ENCODE measurements at places on chromosomes 16 and 17.
A peak's percentile ranks its signal among the peaks of the same experiment; 100 is the strongest.

- DNase-seq = no peak
Measured at GRCh38 chr16:83808573-83809014, 816 bp downstream of the HSBP1 start.

- DNase-seq = no peak
Measured at GRCh38 chr17:52390422-52390821, 231.9 kb upstream of the CA10 start.

DNA sequence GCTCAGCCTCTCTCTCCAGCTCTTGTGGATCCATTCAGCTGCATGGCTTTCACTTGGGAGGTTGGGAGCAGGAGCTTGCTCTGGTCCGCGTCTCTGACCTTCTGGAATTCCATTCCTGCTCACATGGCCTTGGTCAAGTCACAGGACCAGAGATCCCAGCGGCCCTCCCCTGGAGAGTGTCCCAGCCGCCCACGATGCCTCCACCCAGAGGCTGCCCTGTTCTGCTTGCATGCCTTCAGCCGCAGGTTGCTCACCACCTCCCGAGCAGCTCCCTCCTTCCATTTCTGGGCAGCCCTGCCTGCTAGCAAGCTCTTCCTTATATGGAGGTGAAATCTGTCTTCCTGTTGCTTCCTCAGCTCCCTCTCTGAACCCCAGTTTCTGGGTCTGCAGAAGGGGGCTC is 32.6 kb downstream of the RAI1 start:
- DNase-seq = peak; percentile 83

GRCh38 chr16:1688807-1689560 is 10.9 kb downstream of the JPT2 start:
- peak; percentile 96 for DNase-seq

DNA sequence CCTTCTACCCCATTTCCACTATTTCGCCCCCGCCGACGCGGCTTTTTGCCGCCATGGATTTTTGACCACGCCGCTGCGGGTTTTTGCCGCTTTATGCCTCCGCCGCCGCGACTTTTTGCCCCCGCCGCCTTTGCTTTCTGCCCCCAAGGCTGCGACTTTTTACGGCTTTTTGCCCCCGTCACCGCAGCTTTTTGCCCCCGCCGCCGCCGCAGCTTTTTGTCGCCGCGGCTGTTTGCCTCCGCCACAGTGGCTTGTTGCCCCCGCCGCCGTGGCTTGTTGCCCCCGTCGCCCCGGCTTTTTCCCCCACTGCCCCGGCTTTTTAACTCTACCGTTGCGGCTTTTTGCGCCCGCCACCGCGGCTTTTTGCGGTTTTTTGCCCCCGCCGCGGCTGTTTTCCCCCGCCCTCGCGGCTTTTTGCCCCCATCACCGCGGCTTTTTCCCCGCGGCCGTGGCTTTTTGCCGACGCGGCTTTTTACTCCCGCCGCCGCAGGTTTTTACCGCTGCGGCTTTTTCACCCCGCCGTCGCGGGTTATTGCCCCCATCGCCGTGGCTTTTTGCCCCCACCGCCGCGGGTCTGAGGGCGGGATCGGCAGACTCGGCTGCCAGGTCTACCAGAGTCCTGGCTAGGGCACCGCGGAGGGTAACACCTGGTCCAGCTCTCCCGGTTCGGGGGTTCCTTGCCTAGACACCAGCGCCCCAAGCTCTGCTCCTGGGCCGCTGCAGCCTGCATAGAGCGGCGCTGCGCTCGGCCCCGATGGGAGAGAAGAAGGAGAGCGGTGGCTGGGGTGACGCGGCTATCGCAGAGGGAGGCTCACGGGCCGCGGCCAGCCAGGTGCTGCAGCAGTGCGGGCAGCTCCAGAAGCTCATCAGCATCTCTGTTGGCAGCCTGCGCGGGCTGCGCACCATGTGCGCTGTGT is 562.7 kb upstream of the WSB1 start:
- DNase-seq = no peak

DNA sequence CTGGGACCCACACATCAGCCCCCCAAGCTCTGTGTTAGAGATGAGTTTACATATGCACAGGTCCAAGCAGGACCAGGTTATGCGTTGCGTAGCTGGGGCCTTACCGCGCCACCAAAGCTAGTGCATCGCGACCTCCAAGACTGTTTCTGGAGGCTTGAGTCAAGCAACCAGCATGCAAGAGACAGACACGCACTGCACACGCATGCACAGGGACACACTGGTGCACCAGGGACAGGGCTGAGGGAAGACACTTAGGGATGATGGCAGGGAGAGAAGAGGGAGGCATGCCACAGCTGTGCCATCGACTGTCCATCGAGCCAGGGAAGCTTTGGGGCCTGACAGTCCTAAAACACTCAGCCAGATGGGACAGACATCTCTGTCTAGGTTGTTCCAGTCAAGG is 72.8 kb downstream of the MYH11 start:
- no peak for DNase-seq

DNA sequence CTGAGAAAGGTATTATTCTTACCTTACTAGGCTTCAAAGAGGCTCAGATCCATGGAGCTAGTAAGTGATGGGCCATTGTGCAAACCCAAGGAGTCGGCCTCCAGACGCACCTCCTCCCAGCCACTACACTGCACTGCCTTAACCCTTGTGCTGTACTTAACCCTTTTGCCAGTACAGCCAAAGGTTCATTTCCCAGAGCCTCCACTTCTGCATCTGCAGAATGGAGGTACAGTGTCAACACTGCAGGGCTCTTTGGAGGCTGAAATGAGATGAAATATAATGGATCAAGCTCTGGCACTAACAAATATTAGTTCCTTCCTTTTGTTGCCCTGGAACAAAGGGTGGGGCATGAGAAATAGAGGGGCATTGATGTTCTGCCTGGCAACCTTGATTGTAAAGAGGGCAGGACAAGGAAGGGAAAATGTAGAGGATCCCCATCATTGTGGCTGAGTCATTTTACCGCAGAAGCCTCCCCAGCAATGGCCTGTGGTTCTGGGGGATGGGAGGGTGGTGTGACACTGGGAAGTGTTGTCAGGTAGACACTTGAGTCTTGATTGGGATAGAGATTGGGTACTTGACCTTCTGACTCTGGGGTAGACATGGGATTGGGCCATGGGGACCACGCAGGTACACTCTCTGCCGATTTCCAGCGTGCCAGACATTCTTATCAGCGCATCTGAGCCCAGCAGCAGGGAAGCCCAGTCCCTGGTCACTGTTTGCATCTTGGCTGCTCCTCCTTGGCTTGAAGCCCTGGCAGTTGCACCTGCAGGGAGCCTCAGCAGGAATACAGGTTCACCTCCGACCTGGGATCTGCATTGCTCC is 84.0 kb downstream of the MSI2 start:
- DNase-seq = no peak

GRCh38 chr16:3174618-3175148 is 13.3 kb upstream of the OR1F1 start:
- no peak for DNase-seq

DNA sequence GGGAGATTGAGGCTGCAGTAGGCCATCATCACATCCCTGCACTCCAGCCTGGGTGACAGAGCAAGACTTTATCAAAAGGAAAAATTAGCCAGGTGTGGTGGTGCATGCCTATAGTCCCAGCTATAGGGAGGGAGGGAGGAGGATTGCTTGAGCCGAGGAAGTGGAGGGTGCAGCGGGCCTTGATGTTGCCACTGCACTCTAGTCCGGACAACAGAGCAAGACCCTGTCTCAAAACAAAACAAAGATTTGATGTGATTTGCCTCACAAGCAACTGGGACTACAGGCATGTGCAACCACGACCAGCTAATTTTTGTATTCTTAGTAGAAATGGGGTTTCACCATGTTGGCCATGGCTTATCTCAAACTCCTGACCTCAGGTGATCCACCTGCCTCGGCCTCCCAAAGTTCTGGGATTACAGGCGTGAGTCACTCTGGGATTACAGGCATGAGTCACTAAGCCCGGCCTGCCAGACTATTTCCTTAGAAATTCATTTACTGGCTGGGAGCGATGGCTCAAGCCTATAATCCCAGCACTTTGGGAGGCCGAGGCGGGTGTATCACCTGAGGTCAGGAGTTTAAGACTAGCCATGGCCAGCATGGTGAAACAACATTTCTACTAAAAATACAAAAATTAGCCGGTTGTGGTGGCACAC is 11.5 kb downstream of the UBE2G1 start:
- DNase-seq = no peak

DNA sequence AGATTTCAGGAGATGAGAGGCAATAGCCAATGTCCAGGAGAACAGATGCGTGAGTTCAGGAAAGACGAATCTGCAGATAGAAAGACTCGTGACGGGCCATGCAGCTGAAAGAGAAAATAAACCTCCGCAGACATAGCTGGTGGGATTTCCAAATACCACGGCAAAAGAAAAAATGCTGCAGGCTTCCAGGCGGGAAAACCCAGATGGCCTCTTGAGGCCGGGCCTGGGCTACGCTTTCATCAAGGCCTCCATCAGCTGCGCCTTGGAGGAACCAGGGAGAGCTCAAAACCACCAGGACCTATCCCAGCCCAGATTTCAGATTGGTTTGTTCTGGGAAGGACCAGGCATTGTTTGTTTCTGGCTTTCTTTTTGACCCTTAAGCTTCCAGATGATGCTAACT is 16.7 kb downstream of the CCDC40 start:
- DNase-seq = no peak

DNA sequence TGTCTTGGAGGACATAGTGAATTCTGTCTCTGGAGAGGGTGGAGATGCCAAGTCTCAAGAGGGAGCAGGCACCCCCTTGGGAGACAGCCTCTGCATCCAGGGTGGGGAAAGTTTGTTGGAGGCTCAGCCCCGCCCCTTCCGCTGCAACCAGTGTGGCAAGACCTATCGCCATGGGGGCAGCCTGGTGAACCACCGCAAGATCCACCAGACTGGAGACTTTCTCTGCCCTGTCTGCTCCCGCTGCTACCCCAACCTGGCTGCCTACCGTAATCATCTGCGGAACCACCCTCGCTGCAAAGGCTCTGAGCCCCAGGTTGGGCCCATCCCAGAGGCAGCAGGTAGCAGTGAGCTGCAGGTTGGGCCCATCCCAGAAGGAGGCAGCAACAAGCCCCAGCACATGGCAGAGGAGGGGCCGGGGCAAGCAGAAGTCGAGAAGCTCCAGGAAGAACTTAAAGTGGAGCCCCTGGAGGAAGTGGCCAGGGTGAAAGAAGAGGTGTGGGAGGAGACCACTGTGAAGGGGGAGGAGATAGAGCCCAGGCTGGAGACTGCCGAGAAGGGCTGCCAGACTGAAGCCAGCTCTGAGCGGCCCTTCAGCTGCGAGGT is 5.2 kb downstream of the ZNF646 start:
- no peak for DNase-seq

DNA sequence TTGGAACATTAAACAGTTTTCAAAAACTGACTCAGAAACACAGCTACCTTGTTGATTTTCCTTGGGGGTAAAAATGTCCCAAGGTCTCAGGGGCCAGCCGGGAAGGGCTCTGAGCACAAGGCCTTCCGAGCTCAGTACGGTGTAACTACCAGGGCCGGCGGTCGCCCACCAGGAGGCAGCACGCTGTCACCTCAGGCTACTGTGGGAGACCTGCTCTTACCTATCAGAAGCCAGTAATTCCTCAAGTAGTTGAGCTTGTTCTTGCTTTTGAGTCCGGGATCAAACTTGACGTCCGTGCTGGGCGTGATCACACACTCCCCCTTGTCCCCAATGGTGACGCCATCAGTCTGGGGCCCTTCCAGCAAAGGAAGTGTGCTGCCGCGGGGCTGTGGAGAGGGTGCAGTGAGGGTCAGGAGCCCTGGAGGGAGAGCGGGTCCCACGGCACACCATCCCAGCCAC is 43.4 kb upstream of the ICAM2 start:
- DNase-seq = no peak

- no peak for DNase-seq
Measured at GRCh38 chr17:64160378-64160777, 30.4 kb upstream of the ERN1 start.

DNA sequence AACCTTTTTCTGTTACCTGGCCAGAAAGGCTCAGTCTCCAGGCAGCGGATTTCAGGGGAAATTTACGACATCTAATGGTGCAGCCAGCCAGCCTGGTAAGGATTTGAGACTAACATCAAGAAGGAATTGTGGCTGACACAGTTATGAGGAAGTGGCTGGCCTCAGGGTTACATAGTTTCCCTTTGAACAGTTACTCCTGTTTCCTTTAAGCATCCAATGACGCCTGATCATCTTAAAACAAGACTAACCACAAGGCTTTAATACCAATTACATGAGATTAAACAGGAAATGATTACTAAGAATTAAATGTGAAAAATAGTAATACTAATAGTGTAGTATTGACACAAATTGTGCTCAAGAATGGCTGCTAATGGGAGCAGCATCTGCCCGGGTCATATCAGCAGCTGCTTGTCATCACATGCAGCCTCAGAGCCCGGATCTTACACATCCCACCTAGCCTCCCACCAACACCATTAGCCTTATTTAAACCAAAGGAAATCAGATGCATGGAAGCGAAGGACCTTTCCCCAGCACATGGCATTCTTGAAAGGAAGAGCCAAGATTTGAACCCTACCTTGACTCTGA is 431.8 kb downstream of the PMP22 start:
- no peak for DNase-seq
